ENCODE measurements at places on chromosomes 3 and 15.

- no peak for DNase-seq
Observed at GRCh38 chr3:184874709-184875644, 63.0 kb downstream of the VPS8 start.

- no peak for DNase-seq
Observed at GRCh38 chr15:70101459-70102113, 3.9 kb upstream of the TLE3 start.

- no peak for DNase-seq
Observed at GRCh38 chr3:122929188-122930062, 98.1 kb downstream of the SEMA5B start.

DNA sequence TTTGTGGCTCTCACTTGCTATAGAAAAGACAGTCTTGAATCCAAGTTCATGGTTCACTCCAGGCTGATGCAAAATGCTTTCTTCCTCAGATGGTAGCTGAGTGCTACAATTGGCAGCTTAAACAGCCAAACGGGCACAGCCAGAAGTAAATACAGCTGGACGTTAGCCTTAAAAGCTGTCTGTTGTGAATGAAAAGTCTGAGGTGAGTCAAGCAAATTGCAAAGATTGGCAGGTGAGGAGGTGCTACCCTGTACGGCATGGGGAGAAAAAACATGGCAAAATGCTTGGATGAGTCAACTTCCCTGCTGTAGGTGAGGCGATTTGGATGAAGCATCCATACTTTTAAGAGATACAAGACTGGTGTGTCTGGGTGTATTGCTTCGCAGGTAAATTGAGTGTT, 40.5 kb downstream of the IL5RA start:
- DNase-seq: no peak

DNA sequence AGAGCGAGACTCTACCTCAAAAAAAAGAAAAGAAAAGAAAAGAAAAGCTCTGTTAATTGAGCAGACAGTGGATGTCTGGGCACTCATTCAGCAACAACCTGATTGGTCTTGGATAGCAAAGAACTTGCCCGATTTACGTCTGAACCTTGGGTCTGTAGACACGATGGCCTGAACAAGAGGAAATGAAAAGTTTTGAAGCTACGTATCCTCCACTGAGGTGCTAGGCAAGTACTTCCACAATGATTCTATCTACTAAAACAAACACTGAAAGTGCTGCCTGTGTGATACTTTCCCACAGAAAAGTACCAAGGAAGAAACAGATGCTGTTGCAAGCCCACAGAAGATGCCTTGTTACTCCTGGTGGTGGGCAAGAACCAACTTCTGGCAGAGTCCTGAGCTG, 21.8 kb upstream of the MUSTN1 start:
- DNase-seq: no peak

Data from CD4-positive, alpha-beta T cell treated with Interleukin-6 for 4 hours (primary cell).